ENCODE measurements at places on chromosomes 7 and 10.

DNA sequence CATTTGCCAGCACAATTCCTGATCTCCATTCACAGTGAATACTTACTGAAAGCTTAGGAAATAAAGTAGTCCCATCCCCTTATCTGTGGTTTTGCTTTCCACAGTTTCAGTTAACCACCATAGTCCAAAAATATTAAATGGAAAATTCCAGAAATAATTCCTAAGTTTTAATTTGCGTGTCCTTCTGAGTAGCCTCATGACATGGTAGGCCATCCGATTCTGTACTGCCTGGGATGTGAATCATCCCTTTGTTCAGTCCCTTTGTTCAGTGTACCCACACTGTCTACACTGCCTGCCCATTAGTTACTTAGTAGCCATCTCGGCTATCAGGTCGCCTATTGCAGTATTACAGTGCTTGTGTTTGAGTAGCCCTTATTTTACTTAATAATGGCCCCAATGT is 14.2 kb downstream of the RAB11FIP2 start:
- DNase-seq: no peak
- peaks cover 22% of the 10 kb centered on the region for H3K36me3 ChIP-seq
- H3K4me1 ChIP-seq: peaks cover 29% of the 10 kb centered on the region
- H3K27me3 ChIP-seq: no peaks in the 10 kb centered on the region
- no peak overlapping the region for H3K4me3 ChIP-seq

DNA sequence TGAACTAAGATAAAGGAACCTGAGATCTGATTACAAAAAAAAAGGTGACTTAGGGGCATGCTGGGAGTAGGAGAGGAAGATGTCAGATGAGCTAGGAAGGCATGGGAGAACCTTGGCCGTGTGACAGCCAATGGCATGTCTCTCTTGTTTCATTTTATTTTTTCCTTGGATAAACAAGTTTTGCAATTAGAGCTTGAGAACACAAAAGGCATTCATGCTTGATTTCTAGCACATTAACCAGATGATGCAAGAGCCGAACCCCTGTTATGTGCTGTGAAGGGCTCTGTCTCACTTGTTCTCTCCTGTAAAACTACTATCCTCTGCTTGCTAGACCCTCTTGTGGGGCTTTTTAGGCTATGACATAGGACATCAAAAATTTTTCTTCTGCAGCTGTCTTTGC is 134.3 kb upstream of the ASAH2 start:
- no peaks in the 10 kb centered on the region for H3K27me3 ChIP-seq
- DNase-seq: no peak
- H3K36me3 ChIP-seq: no peaks in the 10 kb centered on the region

DNA sequence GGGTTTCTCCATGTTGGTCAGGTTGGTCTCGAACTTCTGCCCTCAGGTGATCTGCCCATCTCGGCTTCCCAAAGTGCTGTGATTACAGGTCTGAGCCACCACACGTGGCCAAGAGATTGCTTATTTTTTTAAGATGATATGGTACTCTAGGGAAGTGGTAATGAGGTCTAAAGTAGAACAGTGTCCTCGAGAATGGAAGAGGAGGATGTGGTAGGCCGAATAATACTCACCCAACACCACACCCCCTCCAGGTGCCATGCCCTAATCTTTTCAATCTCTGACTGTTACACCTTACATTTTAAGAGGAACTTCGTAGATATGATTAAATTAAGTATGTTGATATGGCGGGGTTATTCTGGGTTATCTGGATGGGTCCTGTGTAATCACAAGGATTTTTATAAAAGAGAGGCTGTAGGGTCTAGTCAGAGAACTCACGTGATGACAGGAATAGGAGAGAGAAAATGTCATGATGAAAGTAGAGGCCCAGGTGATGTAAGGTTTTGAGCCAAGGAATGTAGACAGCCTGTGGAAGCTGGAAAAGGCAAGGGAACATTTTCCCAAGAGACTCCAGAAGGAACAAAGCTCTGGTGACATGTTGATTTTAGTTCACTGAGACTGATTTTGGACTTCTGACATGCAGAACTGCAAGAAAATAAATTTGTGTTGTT is 29.5 kb downstream of the CDK13 start:
- H3K4me3 ChIP-seq: no peak overlapping the region
- H3K27me3 ChIP-seq: no peaks in the 10 kb centered on the region
- no peak overlapping the region for H3K27ac ChIP-seq
- peak; percentile 26 for DNase-seq
- peaks cover 7% of the 10 kb centered on the region for H3K36me3 ChIP-seq
- H3K4me1 ChIP-seq: peaks cover 20% of the 10 kb centered on the region

- H3K36me3 ChIP-seq: no peaks in the 10 kb centered on the region
- H3K4me3 ChIP-seq: no peak overlapping the region
- no peak overlapping the region for H3K27ac ChIP-seq
- H3K27me3 ChIP-seq: no peaks in the 10 kb centered on the region
- DNase-seq: no peak
- H3K4me1 ChIP-seq: peaks cover 14% of the 10 kb centered on the region
Observed at GRCh38 chr10:33153968-33154327, 180.5 kb downstream of the NRP1 start.

DNA sequence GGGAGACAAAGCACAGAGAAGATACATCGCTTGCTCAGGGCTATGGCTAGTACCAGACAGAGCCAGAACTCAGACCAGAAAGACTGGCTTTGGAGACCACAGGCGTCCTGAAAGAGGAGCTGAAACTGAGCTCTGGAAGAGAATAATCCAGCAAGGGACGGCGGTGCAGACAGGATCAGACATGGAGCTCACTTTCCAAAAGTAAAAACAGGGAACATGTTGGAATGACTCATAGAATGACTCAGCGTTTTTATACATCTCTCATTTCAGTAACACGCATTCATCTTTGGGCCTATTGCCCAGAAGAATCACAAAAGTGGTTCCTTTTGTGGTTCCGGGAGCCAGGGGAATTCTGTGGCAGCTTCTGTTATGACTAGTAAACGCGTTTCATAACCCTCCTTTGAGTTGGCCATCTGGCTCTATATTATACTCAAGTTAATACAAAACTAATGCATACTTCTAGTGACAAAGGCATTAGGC is 37.2 kb downstream of the PLEKHS1 start:
- peaks cover 2% of the 10 kb centered on the region for H3K27me3 ChIP-seq
- no peak for DNase-seq
- H3K36me3 ChIP-seq: no peaks in the 10 kb centered on the region
- no peak overlapping the region for H3K4me3 ChIP-seq

GRCh38 chr10:62803724-62804355 is 680 bp upstream of the ADO start:
- peak overlapping the region; percentile 92 for H3K27ac ChIP-seq
- H3K36me3 ChIP-seq: peaks cover 36% of the 10 kb centered on the region
- peak overlapping the region; percentile 93 for H3K4me3 ChIP-seq

GRCh38 chr10:46310143-46310514 is 23.3 kb downstream of the ANTXRL start:
- no peak overlapping the region for H3K4me3 ChIP-seq
- H3K27ac ChIP-seq: no peak overlapping the region
- no peaks in the 10 kb centered on the region for H3K4me1 ChIP-seq
- H3K27me3 ChIP-seq: peaks cover 3% of the 10 kb centered on the region
- H3K36me3 ChIP-seq: no peaks in the 10 kb centered on the region
- no peak for DNase-seq

DNA sequence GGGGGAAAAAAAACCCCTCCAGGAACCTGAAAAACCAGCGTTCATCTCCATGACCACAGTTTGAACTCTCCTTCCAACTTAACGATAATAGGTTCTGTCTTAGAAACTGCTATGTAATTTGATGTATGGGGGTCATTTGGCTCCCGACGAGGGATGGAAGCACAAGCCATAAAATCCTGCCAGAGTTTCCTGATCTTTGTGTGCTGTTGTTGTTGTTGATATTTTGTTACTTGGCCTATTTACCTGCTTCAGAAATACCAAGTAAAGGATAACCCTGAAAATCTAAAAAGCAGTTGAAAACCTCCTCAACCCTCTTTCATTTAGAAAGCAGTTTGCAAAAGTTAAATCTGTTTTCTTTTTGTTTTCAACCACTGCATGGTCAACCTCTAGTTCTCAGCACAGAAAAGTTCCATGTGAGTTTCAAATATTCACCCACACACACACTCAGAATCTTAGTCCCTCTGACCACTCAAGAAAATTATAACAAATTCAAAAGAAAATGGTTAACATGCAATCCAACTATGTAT is 9.3 kb upstream of the HOXA2 start:
- H3K27me3 ChIP-seq: no peaks in the 10 kb centered on the region
- H3K27ac ChIP-seq: no peak overlapping the region
- DNase-seq: no peak
- H3K36me3 ChIP-seq: no peaks in the 10 kb centered on the region
- H3K4me1 ChIP-seq: no peaks in the 10 kb centered on the region

- DNase-seq: no peak
- H3K36me3 ChIP-seq: peaks cover 4% of the 10 kb centered on the region
- H3K4me3 ChIP-seq: no peak overlapping the region
- H3K27me3 ChIP-seq: no peaks in the 10 kb centered on the region
- H3K4me1 ChIP-seq: peaks cover 7% of the 10 kb centered on the region
- no peak overlapping the region for H3K27ac ChIP-seq
Observed at GRCh38 chr10:124009231-124010015, 84.0 kb downstream of the CHST15 start.

DNA sequence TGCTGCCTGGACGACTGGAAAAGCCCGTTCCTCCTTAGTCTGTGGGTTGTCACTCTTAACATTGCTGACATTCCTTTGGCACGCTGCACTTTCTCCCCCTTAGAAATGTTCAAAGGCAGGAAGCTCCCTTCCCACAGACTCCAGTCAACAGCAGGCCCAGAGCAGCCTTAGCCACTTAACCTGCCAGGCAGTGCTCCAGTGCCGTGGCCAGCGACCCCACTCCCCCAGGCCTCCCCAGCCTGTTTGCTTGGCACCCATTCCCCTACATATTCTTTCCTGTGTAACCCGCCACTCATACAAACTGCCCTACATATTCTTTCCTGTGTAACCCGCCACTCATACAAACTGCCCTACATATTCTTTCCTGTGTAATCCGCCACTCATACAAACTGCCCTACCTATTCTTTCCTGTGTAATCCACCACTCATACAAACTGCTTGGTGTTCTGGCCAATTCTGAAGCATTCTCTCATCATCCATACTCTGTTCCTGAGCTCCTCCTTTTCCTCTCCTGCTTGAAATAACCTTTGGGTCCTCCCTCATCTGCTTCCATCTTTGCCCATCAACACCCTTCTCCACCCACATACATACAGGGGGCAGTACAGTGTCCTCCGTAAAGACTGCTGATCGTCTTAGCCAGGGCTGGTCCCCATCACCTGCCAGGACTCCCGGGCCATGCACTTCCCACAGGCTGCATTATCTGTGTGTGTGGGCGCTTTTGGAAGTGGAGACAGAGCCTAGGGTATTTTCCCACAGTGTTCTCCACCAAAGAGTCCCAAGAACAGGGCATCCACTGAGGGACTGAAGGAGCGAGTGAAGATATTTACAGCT is 57.3 kb downstream of the ADARB2 start:
- peaks cover 12% of the 10 kb centered on the region for H3K27me3 ChIP-seq
- no peak overlapping the region for H3K4me3 ChIP-seq
- no peak for DNase-seq
- H3K27ac ChIP-seq: no peak overlapping the region
- H3K4me1 ChIP-seq: no peaks in the 10 kb centered on the region
- no peaks in the 10 kb centered on the region for H3K36me3 ChIP-seq

DNA sequence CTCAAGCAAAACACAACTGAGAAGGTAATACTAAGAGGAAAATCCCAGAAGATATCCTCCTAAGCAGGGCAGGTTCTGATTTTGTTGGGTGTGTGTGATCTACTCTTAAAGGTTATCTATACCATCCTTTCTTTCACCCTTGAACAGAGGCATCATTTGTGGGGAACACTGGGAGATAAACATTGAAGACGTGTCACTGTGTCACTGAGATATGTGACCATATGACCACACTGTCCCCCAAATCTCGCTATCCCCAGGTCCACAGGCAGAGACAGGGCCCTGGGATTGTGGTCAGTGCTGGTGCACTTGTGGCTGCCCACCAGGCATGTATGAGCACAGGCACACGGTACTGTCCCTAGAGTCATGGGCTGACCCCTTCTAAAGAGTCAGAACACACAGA is 30.0 kb downstream of the TECTB start:
- H3K4me3 ChIP-seq: no peak overlapping the region
- DNase-seq: no peak
- no peaks in the 10 kb centered on the region for H3K4me1 ChIP-seq
- peaks cover 27% of the 10 kb centered on the region for H3K27me3 ChIP-seq

DNA sequence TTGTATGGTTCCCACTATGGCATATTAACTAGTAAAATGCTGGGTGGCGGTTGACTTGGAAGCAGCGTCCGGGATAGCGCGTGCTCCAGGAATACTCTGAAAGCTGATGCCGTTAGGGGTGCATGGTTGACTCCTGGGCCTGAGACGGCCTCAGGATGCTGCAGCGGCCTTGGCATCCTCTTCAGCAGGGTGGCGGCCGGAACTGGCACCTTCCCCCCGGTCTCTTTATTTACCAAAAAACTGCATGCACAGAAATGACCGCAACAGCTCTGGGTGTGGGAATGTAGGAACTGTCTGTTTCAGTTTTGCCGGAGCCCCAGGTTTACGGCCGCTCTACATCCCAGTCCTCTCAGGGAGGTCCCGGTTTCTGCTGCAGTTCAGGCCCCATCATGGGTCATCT is 28.8 kb downstream of the PFKP start:
- no peak overlapping the region for H3K27ac ChIP-seq
- H3K4me1 ChIP-seq: no peaks in the 10 kb centered on the region
- peaks cover 93% of the 10 kb centered on the region for H3K36me3 ChIP-seq
- no peak overlapping the region for H3K4me3 ChIP-seq
- H3K27me3 ChIP-seq: no peaks in the 10 kb centered on the region

GRCh38 chr10:117552701-117553141 is 10.2 kb downstream of the EMX2 start:
- H3K27me3 ChIP-seq: no peaks in the 10 kb centered on the region
- H3K36me3 ChIP-seq: no peaks in the 10 kb centered on the region
- no peak overlapping the region for H3K4me3 ChIP-seq
- H3K27ac ChIP-seq: no peak overlapping the region
- DNase-seq: no peak

GRCh38 chr7:155798673-155799439 is 13.4 kb downstream of the SHH start:
- H3K27ac ChIP-seq: no peak overlapping the region
- H3K36me3 ChIP-seq: no peaks in the 10 kb centered on the region
- H3K4me3 ChIP-seq: no peak overlapping the region
- H3K4me1 ChIP-seq: peaks cover 3% of the 10 kb centered on the region
- no peak for DNase-seq

DNA sequence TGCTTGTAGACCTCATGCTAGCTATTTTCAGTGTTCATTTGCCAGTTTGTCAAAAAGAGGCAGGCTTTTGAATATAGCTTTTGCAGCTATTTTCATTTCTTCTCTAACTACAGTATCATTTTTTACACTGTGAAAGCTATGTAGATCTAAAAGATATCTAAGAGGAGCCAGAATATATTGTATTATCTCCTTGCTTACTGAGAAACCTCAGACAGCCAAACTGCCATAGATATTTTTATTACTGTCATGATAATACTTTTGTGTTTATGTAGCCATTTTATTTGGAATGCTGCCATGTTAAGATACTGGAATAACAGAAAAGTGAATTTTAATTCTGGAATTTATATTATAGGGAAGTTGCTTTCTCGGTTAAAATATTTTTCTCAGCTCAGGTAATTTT is 37.2 kb downstream of the ANKIB1 start:
- H3K27me3 ChIP-seq: no peaks in the 10 kb centered on the region
- H3K27ac ChIP-seq: no peak overlapping the region
- H3K36me3 ChIP-seq: no peaks in the 10 kb centered on the region
- no peaks in the 10 kb centered on the region for H3K4me1 ChIP-seq

- peaks cover 94% of the 10 kb centered on the region for H3K36me3 ChIP-seq
- no peaks in the 10 kb centered on the region for H3K4me1 ChIP-seq
- no peak overlapping the region for H3K27ac ChIP-seq
- DNase-seq: no peak
- H3K4me3 ChIP-seq: no peak overlapping the region
Observed at GRCh38 chr7:158655931-158656441, 48.6 kb downstream of the NCAPG2 start.
